Kidney epithelial cell (primary cell): ENCODE measurements at places on chromosomes 4 and X.

DNA sequence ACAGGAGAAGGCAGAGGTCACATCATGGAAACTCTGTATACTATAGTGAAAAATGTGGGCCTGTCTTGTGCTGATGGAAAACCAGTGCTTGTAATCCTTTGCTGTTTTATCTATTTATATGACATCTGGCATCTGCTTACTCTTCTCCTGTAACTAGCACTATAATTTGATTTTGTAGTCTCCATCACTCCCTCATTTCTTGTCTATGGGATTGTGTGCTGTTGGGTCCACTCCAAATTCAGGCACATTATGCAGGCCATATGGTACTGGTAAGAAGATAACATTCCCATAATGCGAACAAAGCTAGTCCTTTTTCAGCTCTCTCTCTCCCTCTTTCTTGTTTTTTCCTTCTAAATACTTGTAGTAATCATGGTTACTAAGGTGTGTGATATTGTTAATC lies 581.2 kb upstream of the IGFBP7 start:
- no peak for DNase-seq

- DNase-seq = no peak
Observed at GRCh38 chrX:81259714-81260395, 58.0 kb downstream of the SH3BGRL start.

DNA sequence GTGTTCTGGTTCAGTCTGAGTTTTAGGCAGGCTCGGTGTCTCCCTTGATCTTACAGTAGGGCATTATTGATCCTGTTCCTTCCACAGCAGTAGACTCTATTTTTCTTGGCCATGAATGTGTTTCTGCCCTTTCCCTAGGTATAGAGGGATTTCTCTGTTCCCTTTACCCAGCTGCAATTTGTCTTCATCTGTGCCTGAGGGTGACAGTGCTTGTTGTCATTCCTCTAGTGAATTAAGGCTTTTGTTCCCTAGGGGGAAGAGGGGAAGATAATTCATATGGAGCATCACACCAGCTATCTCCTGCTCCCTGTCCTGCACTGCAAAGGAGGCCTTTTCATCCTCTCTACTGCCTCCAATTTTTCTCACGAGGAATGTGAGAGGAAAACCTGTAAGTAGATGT lies 39.7 kb upstream of the CXorf51A start:
- DNase-seq = no peak

- DNase-seq = no peak
Observed at GRCh38 chr4:52991472-52991871, 129.4 kb downstream of the RASL11B start.

DNA sequence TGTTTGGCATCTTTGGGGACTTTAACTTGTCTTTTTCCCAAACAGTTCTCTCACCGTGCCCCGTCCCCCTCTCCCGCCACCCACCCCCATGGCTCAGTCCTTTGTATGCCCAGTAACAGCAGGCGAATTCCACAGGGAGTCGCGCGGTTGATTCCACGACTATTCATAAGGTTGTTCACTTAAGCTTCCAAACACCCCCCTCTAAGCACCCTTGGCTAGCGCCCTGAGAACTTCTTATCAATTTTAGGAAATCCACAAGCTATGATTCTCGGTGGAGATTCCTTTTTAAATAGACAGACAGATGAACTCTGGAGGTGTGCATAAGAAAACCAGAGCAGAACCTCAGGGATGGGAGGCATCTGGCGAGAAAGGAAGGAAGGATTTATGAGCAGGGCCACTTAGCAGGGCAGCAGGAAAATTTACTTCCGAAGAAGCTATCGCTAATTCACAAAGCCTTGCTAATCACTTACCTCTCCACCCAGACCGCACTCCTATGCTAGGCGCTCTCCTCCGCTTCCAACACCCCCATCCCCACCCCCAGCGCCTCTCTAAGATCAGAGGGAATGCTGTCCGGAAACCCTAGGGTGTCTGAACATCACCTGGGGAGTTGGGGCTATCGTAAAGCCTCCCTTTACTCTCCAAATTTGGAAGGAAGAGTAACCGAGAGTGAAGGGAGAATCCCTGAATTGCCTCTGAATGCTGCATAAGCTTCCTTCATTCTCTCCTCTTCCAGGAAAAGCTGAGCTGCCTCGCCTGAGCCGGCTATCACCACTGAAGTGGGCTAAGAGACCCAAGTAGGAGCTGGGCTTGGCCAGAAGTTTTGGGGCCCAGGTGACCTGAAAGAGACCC lies 1.7 kb downstream of the UNC5C start:
- DNase-seq = no peak
